ENCODE measurements at places on chromosomes 5 and 9.

- no peak for DNase-seq
These were observed 91.4 kb downstream of the JAKMIP2 start for GRCh38 chr5:147691130-147691529.

- no peak for DNase-seq
These were observed 24.7 kb upstream of the TJP2 start for GRCh38 chr9:69149321-69149807.

DNA sequence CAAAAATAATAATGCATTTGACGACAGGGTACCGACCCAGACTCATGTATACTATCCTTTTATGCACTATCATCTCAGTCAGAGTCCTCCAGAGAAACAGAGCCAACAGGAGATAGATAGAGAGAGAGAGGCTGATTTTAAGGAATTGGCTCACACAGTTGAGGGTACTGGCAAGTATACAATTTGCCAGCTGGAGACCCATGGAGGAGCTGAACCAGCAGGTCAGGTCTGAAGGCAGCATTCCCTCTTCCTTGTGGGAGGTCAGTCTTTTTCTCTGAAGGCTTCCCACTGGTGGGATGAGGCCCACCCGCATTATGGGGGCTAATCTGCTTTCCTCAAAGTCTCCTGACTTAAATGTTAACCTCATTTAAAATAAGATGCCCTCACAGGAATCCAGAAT is 17.3 kb upstream of the MED10 start:
- DNase-seq, result no peak

- no peak for DNase-seq
These were observed 26.7 kb upstream of the TNC start for GRCh38 chr9:115144706-115145105.
